ENCODE measurements at places on chromosomes 6 and 20.
A peak's percentile ranks its signal among the peaks of the same experiment; 100 is the strongest.

DNA sequence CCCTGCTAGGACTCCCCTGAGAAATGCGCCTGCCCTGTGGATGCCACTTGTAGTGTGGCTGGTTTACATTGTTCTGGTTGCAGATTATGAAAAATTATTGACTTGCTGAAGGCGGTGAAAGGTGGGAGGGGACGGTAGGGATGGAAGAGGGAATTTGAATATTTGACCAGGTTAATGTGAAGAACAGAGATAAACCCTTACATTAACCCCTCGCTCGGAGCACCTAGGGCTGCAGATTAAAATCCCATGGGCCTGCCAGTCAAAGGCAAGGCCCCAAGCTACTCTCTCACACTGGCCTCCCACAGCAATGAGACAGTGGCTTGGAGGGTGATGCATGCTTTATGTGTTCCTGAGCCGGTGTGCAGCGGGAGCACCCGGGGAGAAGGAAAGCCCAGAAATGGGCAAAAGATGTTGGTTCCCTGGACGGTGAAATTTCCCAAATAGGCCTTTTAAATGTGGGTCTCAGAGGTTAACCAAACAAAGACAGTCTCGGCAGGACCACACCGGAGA lies 2.5 kb downstream of the FOXF2 start:
- DNase-seq = no peak

DNA sequence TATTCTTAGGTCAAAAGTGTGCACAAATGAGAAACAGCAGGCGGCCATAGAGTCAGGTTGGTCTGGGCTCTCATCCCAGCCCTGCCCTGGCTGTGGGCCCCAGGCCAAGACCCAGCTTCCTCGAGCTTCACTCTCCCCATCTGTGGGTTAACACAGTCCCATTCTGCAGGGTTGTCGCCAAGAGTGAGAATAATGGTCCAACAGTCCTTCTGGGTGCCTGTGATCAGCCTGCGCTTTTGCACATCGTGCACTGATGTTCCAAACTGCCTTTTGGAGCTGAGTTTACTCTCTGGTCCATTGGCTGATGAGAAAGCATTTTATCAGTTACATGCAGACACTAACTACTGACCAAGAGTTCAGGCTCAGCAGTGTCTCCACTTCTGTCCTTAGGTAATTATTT lies 82.6 kb downstream of the INSM1 start:
- DNase-seq = no peak

- DNase-seq = no peak
Observed at GRCh38 chr20:12968472-12968871, 40.3 kb upstream of the SPTLC3 start.

DNA sequence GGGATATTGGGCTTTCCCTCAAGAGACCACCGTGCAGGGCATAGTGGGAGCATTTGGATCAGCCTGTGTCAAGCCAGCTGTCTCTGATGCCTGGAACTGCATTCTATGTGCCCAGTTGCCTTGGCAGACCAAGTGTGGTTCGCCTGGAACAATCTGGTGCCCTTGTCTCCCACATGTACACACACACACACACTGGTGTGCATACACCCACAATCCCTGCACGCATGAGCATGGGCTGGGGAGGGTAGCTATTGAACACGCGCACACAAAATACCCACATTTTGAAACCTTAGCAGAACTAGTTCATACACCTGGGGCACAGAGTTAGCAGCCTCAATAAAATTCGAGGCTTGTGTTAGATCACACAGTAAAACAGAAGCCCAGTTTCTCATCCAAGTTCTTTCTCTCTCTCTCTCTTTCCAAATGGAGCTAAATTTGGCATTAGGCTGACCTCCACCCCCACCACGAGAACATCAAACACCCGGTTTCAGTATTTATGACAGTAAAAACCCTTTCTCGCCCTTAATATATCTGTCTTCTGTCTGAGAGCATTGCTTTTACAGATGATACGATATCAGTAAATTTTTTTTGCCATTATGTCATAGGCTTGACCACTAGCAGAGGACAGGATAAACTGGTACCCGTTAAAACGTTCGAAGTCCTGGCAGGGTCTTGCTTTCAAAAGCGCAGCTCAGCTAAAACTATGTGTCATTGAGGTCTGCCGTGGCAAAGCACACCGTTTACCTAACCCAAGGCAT lies 18.2 kb upstream of the NFATC2 start:
- no peak for DNase-seq

DNA sequence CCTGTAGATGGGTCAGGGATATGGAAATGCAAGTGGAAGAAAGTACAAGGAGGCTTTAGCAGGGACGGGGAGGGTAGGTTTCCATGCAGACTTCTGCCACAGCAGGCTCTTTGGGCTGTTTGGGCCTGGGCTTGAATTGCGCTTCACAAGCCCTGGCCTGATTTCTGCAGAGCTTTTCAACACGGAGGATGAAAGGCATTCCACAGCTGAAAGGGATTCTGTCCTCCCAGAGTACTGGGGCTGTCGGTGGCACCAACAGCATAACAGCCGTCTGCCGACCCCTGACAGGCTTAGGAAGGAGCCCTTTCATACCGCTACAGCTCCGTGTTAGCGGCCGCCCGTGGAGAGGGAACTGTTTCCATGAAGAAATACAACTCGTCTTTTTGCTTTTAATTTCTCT lies 22.9 kb upstream of the TBC1D7 start:
- DNase-seq = no peak

DNA sequence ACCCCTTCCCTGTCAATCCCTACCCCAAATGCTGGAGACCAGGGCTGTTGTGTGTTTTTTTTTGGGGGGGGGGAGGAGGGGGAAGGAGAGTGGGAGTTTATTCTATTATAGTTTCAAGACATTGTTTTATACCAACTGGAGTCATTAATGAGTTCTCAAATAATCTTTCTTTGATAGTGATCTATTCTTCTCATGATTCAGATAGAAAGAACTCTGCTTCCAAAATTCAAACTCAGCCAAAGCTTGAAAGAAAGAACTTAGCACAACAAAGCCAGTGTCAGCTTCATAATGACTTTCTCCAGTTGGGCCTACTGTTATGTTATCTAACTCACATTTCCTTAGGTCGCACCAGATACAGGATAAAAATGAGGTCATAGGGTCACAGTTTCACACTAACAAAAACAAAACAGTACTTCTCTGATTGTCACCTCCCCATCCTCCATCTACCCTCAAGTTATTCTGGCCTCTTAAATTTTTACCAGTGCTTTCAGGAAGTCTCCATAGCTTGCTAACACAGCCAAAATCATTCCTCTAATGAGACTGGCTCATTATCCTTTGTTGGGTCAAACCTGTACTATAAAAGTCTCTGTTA lies 19.0 kb upstream of the MAP3K7 start:
- no peak for DNase-seq

DNA sequence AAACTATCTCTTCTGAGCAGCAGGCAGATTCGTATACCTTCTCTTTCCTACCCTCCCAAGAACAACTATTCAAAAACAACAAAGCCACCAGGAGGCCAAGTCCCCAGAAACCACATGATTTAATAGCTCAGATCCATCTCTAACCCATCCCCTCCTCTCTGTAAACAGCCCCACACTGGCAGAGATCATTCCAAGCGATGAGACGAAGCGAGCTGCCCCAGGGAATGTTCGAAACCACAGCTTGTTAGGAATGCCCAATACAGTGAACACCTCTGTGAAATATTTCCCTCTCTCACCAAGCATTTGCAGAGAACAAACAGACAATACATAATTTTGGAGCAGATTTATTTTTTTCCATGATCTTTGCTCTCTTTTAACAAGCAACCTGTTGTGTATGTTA lies 231.8 kb downstream of the SOD2 start:
- DNase-seq = no peak

DNA sequence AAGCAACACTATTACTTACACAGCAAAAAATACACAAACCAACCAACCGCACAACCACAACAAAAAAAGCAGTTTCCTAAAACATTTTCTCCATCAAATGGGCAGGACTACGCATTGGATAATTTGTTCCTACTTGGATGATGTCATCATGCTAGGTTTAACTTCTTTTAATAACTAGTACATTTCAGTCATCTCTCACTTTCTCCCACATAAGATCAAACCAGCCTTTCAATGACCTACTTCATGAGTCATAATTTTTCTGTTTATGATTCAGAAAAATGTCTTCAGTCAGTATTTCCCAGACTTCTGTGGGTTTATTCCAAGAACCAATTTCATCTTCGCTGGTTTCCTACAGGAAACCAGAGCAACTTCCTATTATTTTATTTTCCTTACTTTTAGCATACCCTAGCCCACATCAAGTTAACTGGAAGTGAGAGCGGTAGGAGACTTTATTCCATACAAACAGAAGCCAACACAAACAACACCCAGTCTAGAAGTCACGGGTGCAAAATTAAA lies 134.2 kb downstream of the GMDS start:
- peak; percentile 36 for DNase-seq

DNA sequence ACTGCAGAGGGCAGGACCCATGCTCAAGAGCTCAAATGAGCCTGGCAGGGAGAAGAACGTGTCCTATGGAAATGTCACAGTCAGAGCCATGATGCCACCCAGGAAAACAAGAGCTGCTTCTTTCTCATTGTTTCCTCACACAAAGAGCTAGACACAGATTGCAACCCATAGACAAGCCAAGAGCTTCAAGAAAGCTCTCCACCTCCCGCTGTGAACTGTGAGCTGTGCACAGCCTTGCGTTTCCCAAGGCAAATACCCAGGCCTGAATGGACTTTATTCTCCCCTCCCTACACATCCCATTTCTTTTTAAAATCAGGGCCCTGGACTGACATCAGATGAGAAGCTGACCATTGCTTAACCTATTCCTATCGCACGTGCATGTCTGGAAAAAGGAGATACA lies 388.8 kb downstream of the RNGTT start:
- no peak for DNase-seq

DNA sequence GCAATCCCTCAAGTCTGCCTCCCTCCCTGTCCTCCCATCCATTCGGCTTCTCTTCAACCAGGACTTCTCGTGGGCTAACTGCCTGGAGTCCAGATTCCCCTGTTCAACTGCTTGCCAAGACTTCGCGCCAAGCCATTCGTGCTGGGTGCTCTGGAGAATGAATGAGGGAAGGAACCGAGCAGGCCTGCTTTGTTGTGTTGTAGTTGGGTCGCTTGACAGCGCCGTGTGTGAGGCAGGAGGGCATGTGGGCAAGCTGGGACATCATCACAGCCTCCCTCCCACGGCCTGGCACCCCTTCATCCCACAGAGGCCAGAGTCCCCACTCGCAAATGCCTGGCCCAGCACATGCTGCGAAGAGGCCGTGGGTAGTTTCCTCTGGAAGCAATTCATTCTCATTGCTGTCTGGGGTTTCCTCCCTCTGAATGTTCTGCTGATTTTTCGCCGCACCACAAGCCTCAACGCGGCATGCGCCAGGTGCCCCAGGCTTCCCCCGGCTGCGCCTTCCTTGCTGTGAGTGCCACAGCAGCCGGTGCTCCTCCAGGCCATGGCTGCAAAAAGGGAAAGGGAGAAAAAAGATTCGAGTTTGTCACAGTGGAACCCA lies 336.0 kb downstream of the QKI start:
- no peak for DNase-seq

DNA sequence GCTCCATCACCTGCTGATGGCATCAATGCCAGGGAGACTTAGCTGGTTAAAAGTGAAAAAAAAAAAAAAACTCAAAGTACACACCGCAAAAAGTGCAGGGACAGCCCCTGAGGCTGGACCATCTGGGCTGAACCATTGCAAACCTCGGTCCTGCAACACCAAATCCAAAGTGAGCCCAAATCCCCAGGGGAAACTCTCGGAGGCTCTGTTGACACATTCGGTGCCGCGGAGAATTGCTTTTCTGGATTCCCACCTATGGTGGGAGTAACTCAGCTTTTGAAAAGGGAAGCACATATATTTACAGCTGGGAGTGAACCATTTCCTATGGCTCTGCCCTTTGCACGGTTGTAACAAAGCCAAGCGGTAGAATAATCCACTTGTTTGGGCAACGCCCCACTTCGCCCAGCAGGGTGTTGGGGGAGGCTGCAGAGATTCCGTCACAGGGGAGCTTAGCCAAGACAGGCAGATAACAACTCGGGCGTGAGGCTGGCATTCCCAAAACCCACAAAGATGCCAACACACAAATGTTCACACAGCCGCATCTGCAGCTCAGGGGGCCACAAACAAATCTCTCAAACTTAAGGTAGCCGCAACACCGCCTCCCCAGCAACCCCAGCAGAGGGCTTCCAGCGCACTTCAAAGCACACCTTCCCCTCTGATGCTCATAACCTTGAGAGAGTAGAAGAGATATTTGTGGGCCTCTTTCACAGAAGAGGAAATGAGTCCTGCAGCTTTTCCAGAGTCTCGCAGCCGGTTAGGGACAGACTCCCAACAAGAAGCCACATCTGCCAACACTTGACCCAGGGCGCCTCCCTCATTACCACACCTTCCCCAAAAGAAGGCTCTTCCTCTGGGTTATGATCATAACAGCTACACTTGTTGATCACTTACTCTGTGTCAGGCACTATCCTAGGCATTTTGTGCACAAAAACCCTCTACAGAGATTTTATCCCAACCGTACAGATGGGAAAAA lies 11.4 kb downstream of the ZC3H12D start:
- DNase-seq = no peak

- no peak for DNase-seq
Observed at GRCh38 chr6:112481211-112481610, 134.1 kb downstream of the RFPL4B start.

DNA sequence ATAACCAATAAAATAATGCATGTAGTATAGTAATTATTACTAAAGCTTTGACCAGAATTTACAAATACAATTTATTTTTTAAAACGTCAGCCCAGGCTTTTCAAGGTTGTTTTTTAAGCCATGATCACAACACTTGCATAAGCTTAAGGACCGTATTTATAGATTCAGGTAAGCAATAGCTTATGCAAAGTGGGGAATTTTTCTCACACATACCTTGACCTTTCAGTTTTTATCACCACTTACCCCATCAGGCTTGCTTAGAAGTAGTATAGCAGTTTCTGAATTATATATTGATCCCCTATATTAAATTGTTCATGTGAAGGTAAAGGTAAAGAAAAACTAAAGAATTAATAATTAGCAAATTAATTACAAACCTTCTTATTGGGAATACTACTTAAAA lies 232.3 kb upstream of the FKBP1C start:
- DNase-seq = no peak

DNA sequence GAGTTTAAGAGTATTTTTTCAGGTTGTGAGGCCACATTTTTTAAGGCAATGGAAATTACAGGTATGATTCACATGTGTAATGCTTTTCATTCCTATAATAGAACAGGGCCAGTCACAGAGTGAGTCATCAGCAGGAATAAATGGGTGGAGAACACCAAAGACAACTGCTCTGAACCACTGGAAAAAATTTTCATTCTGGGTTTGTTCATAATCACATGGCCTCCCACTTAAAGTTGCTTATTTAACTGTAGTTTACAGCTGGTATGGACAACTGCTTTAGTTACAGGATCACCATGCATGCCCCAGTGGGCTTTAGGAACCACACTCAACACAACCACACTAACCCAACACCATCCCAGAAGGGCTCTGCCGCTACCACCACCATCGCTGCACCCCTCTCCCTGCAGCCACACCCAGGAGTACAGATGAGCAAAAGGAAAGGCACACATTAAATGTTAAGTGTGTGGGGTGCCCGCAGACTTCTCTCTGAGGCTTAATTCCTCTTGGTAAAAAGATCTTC lies 107.0 kb upstream of the DST start:
- DNase-seq = no peak

GRCh38 chr6:166605752-166606151 lies 19.3 kb upstream of the RAMACL start:
- no peak for DNase-seq

Data from fibroblast of skin of left biceps (primary cell).